ENCODE measurements at places on chromosomes 4 and X.

DNA sequence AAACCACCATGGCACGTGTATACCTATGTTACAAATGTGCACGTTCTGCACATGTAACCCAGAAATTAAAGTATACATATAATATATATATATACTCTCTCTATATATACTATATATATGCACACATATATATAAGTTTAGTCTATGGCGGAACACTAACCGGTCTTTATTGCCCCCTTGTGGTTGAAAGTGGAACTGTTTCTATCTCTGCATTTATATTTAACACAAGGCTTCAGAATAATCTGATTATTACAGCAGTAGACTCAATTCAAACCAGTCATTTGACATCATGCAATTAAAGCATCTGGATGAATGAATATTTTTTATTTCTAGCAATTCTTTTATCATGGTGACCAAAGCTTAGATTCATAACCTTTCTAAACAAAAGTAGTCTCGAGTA, 14.6 kb downstream of the RAB9B start:
- DNase-seq: no peak

DNA sequence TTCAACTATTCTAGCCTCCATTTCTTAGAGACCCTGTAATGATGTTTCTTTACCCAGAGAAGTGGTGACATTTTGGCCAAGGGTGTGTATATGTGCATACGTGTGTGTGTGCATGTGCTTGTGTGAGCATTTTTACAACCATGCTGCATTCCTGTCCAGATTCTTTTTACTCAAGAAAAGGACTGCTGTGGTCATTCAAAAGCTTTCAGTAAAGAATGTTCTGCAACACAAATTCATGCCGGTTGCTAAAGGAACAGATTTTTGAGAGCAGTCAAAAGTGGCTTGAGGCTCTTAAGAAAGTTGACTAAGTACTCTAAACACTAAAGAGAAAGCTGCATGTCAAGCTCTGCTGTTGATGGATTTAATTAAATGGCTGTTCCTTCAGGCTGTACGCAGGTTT, 65.0 kb upstream of the FMR1 start:
- DNase-seq: no peak

DNA sequence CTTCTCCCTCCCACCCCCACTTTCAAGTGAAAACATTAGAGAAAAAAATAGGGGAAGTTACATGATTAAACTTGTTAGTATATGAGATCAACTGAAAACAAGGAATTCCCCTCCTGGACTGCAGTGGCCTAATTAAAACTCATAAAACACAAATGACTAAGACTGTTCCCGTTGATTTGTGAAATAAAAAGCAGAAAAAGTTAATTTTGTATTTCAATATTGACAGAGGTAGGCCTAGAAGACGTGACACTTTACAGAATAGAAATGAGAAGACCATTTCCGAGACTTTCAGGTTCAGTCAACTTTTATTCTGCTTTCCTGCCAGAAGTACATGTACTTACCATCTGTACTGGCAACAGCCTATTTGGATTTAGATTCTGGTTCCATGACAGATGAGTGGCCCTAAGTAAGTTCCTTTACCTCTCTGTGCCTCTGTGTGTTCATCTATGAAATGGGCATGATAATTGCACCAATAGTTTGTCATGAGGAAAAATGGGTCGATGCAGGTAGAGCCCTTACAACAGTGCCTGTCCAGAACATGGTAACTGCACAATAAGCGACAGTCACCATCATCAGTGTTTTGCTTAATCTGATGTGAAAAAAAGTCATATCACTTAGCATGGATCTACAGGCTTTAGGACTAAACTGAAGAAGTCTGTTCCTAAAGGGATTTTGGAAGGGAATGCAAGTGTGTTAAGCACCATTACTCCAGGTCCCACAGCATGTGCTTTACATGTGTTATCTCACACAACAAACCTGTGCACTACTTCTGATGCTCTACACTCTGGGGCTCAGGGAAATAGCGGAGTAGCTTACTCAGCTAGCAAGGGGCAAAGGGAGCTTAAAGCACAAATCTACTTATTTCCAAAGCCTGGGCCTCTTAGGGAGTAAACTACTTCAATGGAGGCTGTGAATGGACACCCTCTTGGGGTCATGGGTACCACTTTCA, 562.3 kb upstream of the DIPK2B start:
- DNase-seq: no peak

DNA sequence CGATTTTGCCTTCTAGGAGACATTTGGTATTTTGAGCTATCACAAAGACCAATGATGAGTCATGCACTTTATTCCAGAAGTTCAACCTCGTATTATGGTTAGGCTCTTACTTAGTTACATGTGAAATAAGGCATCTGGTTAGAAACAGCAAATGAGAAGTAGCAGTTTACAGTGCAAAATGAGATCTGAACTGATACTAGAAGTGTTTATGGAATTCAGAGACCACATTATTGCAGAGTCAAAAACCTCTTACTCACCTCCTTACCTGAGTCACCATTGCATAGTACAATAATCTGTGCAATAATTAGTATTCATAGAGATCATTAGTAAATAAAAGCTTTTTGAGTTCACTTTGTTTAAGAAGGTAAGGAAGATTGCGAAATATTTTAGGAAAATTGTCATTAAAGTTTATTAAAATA, 38.7 kb downstream of the SEC24B start:
- DNase-seq: no peak
